ENCODE measurements at places on chromosomes 7 and 10. TPM values are rescaled to one million over a fixed set of nuclear protein-coding genes. Genes with fewer than 3 reads are reported as not detected.

Gene SERPINE1
- polyA plus RNA-seq: 35.4 TPM

GRCh38 chr10:132422903-132423825 is 26.2 kb downstream of the PWWP2B start:
- no peak for DNase-seq

- peak; percentile 86 for DNase-seq
Measured at GRCh38 chr7:151796091-151796870, 80.6 kb downstream of the PRKAG2 start.

- DNase-seq: no peak
Measured at GRCh38 chr10:36177071-36177470, 535.0 kb upstream of the FZD8 start.

DNA sequence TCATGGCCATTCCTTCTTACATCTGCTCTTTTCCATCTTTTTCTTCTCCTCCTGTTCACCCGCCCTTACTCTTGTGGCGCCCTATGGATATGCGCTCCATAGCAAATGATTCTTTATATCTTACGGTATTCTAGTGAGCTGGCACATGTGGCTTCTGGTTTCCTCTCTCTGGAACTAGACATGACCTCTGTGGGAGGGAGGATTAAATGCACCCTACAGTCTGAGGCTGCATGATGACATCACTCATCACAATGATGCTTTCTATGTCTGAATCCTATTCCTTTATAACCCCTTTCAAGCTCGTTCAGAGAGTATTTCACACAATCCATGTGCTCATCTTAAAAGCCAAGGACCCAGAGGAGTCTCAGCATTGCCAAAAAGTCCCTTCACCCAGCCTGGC is 153.3 kb downstream of the EGFR start:
- no peak for DNase-seq
